ENCODE measurements at places on chromosomes 7 and 10.

DNA sequence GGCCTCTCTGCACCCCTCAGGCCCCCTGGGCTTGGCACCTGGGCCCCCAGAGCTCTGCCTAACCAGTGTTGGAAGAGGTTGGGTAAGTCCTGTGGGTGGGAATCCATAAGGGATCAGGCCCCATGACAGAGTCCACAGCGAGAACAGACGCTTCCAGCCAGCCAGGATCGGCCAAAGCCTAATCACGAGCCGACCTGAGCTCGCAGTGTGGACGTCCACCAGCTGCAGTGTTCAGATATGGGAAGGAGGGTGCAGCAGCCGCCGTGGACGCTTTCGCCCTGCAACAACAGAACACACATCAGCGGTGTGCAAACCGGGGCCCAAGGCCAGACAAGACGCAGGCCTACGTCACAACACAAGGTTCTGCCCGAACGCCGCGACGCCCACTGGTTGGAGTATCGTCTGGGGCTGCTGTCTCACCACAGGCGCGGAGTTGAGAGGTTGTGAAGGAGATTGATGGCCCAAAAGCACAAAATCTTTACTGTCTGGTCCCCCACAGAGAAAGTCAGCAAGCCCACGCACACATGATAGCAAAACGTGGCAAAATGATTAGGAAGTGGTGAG lies 102.1 kb downstream of the FOXL3 start:
- no peak for DNase-seq

- no peak for DNase-seq
These were observed 379.7 kb upstream of the FOXK1 start for GRCh38 chr7:4302203-4302905.

DNA sequence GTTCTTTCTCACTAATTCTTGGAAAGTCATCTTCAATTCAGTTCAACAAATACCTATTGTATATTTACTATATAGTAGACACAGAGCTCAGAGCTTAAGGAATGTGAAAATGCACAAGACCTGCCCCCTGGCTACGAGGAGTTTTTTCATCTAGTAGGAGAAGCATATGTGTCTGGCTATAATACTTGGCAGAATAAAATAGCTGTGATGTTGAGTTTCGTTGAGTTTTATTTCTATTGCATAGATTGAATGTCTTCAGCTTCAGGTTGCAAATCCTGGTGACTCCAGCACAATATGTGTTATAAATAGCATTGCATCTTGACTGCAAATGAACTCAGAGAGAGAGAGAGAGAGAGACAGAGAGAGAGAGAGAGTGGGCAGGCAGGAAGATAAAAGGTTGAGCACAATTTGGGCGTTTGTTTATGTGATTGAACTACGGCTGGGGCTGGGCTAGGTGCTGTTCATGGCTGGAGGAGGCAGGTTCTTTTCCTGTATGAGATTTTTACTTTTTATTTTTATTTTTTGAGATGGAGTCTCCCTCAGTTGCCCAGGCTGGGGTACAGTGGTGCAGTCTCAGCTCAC lies 229.6 kb downstream of the GALNT17 start:
- no peak for DNase-seq

GRCh38 chr10:59631882-59632807 lies 77.5 kb downstream of the SLC16A9 start:
- DNase-seq: no peak

DNA sequence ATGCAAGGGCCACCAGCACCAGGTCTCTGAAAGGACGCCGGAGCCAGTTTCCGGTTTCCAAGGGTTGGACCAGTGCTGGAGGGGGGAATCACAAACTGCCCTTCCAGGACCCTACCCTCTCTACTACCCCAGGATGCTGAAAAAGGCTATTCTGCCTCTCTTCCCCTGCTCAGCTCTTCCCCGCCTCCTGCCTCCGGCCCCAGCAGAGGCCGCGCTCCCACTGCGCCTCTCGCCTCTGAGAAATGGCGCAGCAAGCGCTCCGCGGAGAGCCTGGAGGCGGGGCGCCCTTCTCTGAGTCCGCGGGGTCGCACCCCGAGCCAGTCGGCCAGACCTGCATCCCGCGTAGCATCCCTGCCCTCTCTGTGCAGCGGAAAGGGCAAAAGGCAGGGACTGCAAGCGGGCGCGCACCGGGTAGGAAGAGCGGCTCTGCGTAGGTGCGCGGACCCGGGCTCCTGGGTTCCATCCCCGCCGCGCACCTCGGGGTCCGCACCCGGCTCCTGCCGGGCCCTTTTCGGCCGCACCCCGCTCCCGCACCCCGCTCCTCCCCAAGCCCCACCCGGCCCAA lies 476 bp upstream of the RET start:
- DNase-seq: no peak

GRCh38 chr10:122507616-122508015 lies 46.3 kb downstream of the HTRA1 start:
- DNase-seq: no peak

DNA sequence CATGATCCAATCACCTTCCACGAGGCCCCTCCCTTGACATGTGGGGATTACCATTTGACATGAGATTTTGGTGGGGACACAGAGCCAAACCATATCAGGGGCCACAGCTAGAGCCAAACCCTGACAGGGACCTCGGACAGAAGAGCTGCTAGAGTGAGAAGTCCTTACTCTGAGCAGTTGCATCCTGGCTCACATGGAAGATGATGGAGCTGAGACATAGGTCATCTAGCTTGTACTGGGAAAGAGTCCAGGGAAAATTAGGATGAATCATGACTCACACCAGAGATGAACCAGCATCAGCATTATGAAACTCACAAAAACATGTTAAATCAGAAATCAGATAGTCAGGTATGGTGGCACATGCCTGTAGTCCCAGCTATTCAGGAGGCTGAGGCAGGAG lies 12.8 kb upstream of the FMC1 start:
- no peak for DNase-seq

- no peak for DNase-seq
These were observed 64.9 kb upstream of the GPR22 start for GRCh38 chr7:107404740-107405537.

DNA sequence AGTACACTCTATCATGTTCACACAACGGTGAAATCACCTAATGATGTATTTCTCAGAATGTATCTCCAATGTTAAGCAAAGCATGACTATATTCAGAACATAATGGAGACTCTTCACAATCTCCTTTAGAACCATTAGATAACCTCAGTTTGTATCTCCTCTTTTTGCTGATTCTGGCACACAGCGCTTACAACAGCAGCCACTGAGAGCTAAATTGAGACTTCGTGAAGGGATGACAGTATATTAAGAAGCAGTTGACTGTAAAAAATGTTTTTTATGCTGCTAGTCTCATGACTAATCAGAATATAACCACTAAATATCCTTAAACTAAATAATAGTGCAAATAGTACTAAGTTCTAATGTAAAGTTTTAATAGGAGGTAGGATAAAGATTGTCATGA lies 46.9 kb downstream of the KMT2E start:
- DNase-seq: no peak

GRCh38 chr10:560314-560992 lies 129.0 kb downstream of the DIP2C start:
- no peak for DNase-seq

DNA sequence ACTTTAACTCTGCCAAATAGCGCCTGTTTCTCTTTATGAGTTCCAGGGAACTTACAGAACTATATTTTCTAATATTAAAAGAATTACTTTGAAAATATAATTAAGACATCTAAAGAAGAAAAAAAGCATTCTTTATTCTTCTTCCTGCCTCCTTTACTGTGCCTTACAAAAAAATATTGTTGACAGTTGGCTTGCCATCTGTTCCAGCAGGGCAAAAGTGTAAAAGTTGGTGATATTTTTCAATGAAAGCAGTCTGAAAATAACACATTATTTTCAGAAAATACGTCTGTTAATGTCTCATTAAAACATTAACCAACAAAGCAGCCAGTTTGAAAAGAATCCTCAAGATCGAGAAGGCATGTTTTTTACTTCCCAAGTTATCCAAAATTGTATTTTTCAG lies 1032.2 kb upstream of the LRRTM3 start:
- DNase-seq: no peak

DNA sequence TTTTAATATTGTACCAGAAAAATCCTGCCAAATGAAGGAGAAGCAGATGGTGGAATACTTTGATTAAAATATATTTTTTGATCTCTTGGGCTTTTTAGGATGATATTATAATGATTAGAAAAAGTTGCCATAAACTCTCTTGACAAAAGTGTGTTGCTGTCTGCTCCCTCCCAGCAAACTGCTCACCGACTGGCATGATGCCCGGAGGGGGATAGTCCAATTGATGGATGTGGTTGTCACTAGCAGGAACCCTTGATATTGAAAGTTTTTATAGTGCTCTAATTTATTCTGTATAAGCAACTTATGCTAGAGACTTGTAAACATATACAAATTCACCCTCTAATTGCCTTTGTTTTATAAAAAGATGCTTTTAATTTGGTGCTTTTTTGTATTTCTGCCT lies 114.0 kb downstream of the DNAH11 start:
- DNase-seq: no peak

DNA sequence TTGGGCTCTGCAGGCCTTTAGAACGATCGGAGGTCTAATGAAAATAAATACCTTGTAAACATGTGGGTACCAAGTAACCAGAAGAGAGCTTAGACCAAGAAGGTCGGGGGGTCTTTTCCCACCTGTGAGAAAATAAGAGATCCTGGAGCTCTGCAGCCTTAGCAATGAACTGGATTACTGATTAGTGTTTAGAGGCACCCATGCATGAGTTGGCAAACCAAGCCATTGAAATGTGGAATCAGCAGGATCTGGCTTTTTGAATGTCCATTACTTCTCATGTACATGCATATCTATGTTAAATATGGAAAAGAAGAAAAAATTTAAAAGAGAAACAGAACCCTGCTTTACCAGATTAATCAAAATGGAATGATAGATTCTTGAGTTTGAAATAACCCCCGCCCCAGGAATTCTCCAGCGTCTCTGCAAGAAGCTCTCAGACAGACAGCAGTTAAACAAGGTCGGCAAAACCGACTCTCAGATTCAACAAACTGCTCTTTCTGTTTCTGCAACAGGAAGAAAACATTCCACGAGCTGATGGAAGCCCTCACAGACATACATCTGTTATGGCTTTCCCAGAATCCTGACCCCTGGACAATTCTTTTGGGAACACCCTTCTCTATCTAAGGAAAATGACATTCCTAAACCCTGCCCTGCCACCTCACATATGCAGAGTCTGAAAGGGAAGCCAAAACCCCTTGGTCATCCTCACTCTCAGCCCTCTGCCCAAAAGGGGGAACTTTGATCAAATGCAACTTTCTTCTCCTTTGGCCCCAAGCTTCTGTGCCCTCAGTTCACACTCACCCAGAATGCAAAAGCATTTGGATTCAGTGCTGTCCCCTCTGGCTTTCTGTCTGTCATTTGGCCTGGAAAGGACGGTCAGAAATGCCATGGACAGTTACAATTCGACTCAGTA lies 78.7 kb upstream of the EN2 start:
- DNase-seq: no peak

GRCh38 chr10:97229322-97230015 lies 43.7 kb upstream of the SLIT1 start:
- DNase-seq: no peak

- DNase-seq: no peak
These were observed 113.9 kb downstream of the CYTH3 start for GRCh38 chr7:6158424-6159096.

DNA sequence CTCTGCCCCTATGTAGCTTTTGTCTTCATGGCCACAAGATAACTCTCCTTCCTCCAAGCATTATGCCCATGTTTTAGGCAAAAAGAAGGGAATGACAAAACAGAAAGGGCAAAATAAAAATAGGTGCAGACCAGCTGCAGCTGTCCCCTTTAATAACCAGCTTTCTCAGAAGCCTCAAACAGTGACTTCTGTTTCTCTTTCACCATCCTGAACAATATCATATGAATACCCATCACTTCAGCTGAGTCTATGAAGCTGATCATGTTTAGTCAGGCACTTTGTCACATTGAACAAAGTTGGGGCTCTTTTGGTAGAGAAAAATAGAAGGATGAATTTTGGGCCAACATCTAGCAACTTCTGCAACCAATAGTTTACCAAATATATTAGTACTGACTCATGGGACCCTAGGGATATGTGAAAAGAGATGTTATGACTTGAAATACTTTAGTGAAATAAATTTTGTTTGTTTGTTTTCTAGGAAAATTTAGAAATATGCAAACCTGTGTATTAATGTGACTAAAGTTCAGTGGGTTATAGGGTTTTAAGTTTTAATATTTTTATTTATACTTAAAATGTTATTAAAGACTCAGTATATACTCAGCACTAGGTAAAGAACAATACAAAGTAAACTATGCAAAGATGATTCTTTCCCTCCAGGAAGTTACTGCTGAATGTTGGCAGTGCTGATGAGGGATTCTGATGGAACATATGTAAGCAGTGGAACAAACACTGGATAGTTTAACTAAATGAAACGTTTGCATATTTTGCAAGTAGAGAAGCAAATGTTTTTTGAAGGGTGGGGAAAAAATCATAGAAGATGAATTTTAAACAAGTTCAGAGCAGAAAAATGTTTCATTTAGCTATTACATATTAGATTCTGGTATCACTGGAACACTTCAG lies 133.7 kb downstream of the FOXP2 start:
- no peak for DNase-seq

- peak; percentile 52 for DNase-seq
These were observed 18.3 kb downstream of the UBE2D1 start for GRCh38 chr10:58352956-58353610.

DNA sequence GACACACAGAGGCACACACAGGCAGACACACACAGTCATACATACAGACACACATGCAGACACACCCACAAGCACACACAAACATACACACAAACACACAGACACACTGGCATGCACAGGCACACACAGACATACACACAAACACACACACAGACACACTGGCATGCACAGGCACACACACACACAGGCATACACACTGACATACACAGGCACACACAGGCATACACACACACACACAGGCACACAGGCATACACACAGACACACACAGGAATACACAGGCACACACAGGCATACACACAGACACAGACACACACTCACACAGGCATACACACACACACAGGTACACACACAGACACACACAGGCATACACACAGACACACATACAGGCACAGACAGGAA lies 340.7 kb upstream of the VSTM2A start:
- DNase-seq: no peak

- DNase-seq: no peak
These were observed 113.4 kb upstream of the SVIL start for GRCh38 chr10:29748109-29748650.

DNA sequence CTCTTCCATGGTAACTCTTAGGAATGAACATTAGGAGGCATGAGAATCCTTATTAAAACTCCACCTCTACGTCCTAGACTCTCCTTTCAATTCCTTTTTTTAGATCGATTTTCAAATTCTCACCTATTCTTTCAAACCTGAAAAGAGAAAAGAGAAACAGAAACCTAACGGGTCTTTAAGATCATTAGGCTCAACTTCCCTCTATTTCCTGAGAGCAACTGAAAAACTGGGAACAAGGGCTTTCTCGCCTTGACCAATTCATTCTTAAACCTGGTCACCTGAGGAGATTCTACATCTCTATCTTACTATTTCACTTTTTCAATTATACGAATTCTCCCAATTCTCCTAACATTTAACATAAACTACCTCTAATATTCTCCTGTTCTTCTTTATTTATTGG lies 2.8 kb downstream of the TFEC start:
- DNase-seq: no peak

- no peak for DNase-seq
These were observed 59.1 kb downstream of the ZNF365 start for GRCh38 chr10:62433181-62433692.

GRCh38 chr10:110893559-110894179 lies 21.9 kb downstream of the PDCD4 start:
- DNase-seq: no peak

- no peak for DNase-seq
These were observed 268.4 kb upstream of the NPVF start for GRCh38 chr7:25496476-25497368.
